ENCODE measurements at places on chromosomes 13 and 19. TPM values are rescaled to one million over a fixed set of nuclear protein-coding genes. Genes with fewer than 3 reads are reported as not detected.

- no peak for DNase-seq
Observed at GRCh38 chr19:10408511-10409283, 5.4 kb upstream of the CDC37 start.

DNA sequence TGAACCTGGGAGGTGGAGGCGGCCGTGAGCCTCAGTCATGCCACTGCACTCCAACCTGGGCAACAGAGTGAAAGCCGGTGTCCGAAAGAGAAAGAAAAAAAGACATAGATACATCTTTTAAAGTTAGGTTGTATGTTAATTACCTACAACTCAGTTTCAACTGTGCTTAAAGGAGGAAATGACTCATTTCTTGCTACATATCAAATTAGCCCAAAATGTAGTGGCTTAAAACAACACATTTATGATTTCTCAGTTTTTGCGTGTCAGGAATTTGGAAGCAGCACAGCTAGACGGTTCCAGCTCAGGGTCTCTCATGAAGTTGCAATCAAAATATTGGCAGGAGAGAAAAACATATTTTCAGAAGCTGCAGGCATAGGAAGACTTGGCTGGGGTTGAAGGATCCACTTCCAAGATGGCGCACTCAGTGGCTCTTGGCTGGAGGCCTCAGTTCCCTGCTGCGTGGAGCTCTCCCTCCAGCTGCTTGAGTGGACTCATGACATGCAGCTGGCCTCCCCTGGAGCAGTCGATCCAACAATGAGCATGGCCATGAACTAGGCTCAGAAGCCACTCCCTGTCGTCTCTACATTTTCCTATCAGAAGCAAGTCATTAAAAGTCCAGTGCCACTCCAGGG is 7.1 kb downstream of the LDLR start:
- DNase-seq = no peak

DNA sequence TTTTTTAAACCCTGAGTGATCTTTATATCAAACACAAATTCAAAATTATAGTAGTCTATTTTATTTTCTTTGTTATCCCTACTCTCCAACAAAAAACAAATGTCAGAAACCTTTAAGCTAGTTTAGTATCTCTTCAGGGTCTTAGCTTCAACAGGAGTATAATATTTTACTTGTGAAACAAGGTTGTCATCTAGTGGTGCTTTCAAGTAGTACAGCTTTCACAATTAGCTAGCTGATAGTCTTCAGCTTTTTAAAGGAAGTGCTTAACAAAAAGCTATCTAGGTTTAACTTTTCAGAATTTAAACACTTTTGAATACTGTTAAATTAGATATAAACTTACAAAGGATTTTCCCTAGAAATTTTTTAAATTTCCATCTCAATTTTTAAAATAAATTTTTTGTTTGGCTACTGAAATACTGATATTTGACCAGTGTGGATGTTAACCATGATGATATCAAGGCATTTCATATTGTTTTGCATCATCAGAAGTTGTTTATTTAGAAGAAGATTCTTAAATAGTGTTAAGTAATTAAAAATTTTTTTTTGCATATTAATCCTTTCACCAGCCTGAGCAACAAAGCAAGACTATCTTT is 34.2 kb downstream of the TDRD3 start:
- peak; percentile 46 for DNase-seq

The TMC4 gene
- 60.3 TPM for total RNA-seq

All from HCT116 (cell line).